Hepatic stellate cell (primary cell): ENCODE measurements at places on chromosomes 3 and 15.

- DNase-seq: no peak
These were observed 52.4 kb downstream of the TBL1XR1 start for GRCh38 chr3:177144922-177145321.

- DNase-seq: no peak
These were observed 300.3 kb downstream of the OCA2 start for GRCh38 chr15:27798807-27799206.

DNA sequence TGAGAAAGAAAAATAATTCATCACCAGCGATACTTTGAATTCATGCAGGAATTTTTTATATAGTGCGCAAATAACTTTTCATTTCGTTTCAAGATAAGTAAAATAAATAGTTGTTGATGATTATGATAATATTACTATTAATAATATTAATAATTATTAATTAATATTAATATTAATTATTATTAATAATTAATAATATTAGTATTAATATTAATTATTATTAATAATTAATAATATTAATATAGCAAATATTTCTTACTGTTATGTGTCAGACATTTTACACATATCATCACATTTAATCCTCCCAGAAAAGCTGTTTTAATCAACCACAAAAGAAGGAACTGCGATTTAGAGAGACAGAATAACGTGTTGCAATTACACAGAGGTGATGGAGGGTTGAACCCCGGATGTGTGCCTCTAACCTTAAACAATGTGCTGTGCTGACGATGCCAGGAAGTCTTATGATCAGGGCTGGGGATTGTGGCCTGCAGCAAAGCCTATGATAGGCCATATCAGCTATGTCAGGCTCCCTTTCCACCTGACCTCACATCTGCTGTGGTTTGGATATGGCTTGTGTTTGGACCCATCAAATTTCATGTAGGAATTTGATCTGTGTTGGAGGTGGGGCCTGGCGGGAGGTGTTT is 263.5 kb upstream of the NR2F2 start:
- no peak for DNase-seq

DNA sequence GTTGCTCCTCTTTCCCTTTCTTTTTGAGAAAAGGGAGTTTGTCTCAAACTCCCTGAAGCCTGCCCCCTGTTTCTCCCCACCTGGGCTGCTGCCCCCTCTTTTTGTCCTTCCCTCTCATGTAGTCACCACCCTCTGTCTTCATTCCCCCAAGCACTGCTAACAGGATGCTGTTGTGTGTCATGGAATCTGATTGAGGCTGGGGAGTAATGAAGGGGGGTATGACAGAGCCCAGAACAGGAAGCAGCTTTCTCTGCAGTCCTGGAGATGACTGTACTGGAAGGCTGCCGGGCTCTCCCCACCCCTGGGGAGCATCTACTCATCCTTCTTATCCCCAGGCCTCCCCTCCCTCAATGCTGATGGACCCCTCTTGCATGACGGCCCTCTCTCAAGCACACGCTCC is 181.6 kb downstream of the ABHD5 start:
- DNase-seq: peak; percentile 90

- DNase-seq: no peak
These were observed 53.0 kb downstream of the CMTM6 start for GRCh38 chr3:32449691-32450090.

DNA sequence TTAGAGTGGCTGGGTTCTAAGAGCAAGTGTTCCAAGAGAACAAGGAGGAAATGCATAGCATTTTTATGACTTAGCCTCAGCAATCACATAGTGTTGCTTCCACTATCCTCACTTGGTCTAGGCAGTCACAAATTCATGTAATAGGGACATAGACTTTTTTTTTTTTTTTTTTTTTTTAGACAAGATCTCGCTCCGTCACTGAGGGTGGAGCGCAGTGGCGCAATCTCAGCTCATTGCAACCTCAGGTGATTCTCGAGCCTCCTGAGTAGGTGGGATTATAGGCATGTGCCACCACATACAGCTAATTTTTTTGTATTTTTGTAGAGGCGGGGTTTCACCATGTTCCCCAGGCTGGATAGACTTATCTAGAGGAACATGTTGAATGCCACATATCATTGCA is 4.7 kb upstream of the GNB4 start:
- DNase-seq: no peak

- DNase-seq: no peak
These were observed 96.8 kb downstream of the IGF1R start for GRCh38 chr15:98745179-98745578.

DNA sequence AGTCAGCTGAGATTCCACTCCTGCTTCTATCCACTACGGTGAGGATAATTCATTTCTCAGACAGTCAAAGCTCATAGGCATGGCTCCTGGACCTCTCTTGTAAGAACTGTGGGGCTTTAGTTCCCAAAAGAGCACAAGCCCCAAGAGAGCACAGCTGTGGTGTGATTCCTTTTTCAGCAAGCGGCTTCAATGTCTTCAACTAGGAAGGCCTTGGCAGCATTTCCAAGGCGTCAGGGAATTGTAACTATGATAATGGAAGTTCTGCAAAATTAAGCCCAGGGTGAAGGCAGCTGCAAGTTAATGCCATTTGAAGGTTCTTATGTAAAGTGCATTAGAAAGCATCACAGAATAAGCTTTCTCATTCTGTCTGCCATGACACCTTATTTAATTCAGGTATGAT is 657.1 kb downstream of the GRM7 start:
- no peak for DNase-seq

- peak; percentile 21 for DNase-seq
These were observed 44.5 kb upstream of the PDZRN3 start for GRCh38 chr3:73669260-73669659.
